Epithelial cell of prostate (primary cell): ENCODE measurements at places on chromosomes 1 and 21.

DNA sequence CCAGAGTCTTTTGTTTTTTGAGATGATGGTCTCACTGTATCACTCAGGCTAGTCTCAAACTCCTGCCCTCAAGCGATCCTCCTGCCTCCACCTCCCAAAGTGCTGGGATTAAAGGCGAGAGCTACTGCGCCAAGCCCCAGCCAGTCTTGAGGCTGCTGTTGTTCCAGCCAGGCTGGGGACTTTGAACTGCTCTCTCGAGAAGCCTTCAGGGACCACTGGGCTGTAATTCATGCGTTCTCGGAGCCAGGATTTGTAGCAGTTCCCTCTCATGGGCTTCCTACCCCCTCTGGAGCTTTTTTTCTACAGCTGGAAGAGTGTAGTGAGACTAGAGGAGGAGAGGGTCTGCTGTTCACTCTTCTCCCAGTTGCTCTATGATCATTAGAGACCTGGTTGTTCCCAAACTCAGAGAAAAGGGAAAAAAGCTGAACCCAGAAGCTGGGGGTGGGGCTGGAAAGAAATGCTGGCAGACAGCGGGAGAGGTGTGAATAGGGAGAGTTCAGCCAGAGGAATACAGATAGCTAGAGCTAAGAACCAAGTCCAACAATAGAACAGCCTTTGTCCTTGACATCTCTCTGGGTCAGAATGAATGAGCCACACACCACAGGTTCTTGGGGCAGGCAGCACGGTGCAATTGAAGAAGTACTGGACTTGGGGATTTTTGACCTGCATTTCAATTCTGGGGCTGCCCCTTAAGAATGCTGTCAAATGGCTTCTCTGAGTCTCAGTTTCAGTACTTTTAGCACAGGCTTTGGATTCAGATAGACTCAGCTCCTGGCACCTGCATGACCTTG is 13.2 kb upstream of the SLC41A1 start:
- no peak for DNase-seq

DNA sequence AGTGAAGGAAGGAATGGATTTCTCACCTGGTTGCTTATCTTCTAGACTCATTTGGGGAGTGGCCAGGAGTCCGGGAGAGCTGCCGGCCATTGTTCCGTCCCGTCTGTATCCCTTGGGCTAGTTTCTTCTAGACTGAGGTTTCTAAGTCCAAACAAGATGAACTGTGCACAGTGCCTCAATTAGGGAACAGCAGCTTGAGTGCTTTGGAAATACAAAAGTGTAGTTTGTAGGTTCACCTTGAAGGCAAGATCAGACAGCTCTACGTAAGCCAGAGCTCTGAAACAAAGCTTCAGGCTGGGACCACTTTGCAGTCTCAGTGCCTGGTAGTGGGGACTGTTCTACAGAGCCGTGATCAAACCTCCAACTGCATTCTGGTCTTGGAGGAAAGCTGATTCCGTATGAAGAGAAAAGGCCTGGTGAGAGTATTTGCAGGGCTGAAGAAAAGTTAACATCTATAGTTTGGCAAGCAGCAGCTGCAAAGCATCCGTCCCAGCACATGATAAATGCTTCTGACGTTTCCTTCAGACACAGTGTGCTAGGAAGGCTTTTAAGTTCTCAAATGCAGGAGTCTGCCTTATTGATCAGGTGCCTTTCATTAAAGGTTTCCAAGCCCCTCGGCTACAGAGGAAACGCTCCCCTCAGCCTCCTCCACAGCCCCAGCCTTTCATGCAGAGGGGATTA is 432.8 kb downstream of the KIF26B start:
- no peak for DNase-seq

DNA sequence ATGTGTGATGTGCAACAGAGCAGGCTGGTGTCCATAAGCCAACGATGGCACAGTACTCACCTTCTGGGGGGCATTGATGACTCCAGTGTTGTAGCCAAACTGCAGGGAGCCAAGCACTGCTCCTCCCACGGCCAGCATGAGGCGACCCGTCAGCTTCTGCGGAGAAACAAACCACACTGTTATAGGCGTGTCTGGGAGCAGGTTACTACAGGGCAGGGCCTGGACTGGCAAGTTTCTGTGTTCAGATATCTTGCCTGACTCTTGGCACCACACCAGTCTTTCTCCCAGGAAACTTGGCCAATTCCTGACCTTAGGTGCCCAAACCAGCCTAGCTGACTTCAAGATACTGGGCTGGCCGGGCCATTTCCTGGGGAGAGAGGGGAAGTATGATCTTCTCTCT is 15.5 kb downstream of the SLC2A1 start:
- peak; percentile 90 for DNase-seq

- DNase-seq, result no peak
Measured at GRCh38 chr1:42950116-42950481, 8.6 kb downstream of the SLC2A1 start.

- DNase-seq, result no peak
Measured at GRCh38 chr1:106964495-106964894, 92.0 kb upstream of the PRMT6 start.

DNA sequence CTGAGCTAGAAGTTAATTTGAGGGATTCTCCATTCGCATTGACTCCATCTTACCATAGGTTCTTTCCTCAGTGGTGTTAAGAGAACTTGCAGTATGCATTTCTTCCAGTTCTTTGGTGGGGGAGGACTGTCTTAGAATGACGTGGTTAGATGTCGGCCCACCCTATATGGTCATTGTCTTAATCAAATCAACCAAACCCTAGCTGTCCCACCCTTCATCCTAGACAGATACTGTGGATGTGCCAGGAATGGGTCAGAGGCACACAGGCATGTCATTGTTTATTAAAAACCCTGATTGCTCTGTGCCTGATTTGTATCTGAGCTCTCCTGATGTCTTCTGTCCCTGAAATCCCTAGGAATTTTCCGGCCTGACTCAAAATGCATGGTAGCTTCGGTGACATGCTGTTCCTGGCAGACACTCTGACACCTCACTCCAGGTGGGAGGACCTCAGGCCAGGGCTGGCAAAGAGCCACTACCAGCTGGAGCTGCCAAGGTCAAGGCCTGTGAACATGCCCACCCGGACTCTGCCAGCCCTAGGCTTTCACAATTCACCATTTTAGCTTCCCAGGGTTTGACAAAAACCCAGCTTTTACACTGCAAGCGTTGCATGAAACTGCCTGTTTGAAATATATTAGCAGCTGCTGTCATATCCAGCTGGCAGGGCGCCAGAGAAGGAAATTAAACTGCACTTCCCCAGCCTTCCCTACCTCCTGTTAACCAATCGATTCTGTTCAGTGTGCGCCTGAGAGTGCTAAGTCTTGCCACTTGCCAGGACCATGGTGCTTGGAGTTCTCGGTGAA is 134.0 kb downstream of the FAM78B start:
- DNase-seq, result no peak

GRCh38 chr1:220888417-220888986 is 9.3 kb downstream of the HLX start:
- DNase-seq, result no peak

- DNase-seq, result no peak
Measured at GRCh38 chr1:54651608-54652007, 10.0 kb downstream of the MROH7 start.

DNA sequence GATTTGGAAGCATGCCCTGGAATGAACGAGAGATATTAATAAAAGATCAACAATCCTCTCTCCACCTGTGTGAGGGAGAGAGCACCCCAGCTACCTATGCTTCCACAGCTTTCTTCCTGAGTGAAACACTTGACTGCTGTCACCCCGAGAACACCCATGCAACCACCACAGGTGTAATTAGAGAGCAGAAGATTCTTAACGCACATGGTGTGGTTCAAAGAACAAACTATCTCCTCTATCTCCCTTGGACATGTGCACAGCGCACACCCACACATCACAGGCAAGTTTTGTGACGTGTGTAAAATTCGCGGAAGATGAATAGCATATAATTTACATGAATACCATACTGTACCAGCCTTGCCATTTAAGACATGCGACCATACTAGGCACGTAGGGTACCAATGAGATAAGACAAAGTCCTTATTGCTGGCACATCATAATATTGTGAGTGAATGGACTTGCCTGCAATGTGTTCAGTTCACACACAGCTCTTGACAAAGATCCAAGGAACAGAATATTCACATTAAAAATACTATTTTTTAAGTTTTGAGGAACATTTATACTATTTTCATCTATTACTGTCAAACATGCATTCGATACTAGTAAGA is 11.6 kb downstream of the ERRFI1 start:
- no peak for DNase-seq

DNA sequence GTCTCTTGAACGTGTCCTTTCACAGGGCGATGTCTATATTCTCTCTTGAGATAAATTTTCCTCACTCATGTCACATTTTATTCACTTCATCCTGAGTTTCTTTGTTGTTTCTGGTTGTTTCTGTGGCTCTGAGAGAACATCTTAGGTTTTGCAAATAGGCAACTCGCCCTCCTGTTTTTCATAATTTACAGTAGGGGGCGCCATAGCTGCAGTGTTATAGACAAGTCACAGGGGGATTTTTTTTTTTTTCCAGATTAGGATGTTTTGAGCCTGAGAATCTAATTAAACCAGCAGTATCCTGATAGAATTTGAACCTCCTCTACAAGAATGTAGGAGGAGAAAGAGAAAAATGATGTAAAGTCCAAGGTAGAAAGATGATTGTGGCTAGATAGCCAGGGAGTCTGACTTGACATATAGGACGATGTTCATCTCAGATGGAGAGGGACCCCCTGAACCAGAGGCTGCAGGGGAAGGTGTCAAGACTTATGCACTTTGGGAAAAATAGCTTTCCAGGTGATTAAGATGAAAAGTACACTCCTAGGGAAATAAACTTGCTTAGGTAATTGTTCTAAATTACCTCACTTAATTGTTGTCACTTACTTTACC is 76.3 kb downstream of the ZP4 start:
- no peak for DNase-seq

- DNase-seq, result no peak
Measured at GRCh38 chr1:23116921-23117699, 51.5 kb downstream of the LUZP1 start.

DNA sequence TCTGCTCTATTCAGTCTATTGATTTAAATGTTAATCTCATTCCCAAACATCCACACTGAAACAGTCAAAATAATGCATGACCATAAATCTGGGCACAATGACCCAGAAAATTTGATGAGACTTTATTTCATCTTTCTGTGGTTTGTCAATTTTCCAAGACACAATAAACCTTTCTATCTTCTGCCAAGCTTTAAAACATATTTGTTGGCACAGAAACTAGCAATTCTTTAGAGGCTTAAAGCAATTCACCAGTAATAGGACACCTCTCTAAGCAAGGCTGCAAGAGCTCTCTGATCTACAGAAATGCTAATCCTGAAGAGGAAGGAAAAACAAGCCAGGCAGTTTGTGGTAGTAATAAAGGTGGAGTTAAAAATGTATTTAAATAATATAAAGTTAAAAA is 113.7 kb downstream of the FCRL5 start:
- DNase-seq, result no peak

- no peak for DNase-seq
Measured at GRCh38 chr1:25644962-25645361, 28.4 kb downstream of the MAN1C1 start.

DNA sequence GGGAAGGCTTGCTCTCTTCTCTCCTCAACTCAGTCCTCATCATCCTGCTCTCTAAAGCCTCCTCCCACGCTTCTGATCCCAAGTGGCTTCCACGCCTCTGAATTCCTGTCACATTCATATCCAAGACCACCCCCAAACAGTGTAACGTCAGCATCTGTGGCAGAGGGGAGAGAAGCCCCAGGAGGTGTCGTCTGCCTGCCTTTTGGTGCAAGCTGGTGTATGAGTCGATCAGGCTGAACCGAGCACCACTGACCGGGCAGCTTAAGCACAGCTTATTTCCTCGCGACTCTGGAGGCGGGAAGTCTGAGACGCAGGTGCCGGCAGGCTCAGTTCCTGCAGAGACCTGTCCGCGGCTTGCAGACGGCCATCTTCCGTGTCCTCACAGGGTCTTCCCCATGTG is 123.8 kb upstream of the RAB4A start:
- no peak for DNase-seq

DNA sequence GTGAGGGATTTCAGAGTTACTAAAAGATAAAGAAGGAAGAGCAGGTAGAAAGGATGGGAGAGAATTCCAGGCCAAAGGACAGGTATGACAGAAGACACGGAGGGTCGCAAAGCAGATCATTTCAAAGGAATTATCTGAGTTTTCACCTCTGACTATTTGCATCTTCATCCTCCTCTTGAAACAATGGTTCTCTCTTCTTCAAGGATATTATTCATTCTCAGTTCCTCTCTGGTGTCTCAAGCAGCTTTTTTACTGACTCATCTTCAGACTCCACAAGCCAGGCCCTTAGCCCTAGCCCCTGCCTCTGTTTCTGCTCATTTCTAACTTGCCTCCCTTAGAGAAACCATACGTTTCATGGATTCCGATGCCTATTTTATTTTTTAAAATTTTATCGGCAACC is 15.0 kb downstream of the DDX59 start:
- DNase-seq, result no peak

DNA sequence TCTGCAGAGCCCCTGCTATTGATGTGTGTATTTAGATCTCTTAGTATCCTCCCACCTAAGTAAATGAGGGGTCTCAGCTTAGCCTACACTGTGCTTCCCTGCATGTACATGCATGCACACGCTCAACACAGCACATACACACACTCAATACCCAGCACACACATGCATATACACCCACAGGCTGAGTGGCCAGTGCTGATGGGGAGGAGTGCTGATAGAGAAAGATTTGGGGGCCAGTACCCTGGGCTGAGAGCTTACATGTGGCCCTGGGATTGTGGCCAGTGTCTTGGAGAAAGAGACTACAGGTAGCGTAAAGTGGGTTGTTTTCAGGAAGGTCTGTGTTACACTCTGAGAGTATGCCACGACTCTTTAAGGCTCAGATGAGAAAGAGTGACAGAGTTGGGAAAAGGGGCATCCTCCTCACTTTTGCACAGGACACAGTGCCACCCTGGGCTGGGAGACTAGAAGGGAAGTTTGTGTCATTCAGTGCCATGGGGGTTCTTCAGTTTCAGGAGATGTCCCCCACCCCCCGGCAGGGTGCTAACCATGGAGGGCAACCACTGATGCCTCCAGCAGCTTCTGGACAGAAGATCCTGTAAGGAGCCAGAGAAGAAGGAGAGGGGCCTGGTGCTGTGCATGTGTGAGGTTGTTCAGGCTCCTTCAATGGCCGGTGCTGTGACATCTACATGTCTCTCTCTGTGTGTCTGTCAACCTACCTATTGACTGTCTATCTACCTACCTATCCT is 166.8 kb downstream of the RHOU start:
- DNase-seq, result no peak

DNA sequence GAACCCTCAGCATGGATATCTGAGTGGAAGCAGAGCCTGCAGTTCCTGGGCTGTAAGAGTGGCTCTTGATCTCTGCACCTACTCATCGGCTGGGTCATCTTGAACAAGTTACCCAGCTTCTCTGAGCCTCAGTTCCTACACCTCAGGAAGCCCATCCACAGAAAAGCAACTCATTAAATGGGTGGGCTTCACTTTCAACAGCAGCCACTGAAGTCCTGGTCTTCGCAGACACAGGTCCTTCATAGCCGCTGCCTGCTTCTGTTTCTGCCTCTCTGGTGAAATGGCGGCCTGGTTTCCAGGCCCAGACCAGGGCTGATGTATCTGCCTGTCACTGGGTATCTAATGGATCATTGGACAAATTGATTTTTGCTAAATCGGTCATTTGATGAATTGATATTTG is 571.4 kb downstream of the PTPRU start:
- DNase-seq, result no peak
